ENCODE measurements at places on chromosomes 6 and 20.

- no peak for DNase-seq
These were observed 2.6 kb downstream of the CST3 start for GRCh38 chr20:23634985-23635767.

DNA sequence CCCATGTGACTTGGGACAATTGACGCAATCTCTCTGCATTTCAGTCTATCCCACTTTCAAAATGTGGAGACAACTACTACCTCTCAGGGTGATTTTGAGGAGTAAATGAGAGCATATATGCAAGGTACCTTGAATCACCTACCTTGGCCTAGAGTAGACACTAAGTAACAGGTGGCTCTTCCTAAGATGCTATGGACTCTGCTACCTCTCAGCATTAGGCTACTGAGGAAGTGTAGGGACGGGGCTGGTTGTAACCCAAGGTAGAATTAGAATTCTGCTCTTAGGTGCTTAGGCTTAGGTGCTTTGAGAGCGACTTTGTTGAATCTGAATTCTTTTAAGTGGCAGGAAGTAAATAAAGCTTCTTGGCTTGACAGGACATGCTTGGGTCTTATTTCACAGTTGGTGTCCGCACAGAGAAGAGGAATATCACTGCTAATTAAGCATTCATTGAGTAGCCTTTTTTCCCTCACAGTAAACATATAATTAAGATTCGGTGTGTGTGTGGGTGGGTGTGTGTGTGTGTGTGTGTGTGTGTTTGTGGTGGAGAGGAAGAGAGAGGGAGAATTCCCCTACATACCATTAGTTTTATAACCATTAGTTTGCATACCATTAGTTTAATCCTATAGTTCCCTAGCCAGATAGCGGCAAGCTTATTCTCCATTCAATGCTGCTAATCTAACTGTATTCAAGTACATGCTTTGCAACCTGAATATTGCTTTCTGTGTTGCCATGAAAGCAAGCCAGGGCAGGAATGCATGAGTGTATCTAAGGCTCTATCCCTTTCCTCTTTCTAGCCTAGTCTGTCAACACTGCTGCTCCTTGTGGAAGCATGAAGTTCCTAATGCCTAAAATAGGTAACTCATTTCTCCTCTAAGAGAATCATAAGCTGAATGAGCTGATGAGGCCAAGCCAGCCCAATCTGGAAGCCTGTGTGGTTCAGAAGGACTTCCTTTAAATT, 112.5 kb downstream of the IPCEF1 start:
- no peak for DNase-seq

DNA sequence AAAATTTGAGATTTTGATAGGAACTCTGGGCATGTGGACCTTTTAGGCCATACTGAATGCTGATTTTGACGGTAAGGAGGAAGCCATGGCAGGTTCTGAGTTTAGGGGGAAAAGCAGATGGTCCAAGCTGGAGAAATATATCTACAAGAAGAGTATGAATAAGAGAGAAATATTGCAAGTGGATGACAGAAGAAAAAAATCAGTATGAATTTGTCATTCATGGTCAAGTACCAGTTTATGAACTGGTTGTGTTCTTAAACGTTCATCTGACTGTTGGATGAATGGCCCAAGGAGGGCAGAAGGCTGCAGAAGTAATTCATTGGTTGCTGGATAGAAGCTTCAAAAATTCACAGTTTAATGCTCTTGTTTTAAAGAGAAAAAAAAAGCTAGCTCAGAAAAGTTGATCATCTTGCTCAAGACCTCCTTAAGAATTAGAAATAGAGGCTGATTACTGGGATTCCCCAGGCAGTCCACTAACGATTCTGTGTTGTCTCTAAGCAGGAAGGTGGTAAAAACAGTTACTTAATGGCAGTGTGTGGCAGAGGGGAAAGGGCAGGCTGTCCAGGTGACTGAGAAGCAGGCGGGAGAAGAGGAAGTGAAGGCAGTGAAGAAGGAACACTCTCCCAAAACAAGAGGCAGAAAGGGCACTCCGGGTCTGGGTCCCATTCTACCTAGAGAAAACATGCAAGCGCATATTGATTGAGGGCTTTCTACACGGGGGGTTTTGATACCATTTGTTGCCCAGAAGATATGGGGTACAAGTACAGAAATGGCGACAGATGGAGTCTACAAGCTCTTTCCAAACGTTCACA, 2.0 kb upstream of the DUSP22 start:
- no peak for DNase-seq

- no peak for DNase-seq
These were observed 45.8 kb upstream of the ARID1B start for GRCh38 chr6:156731396-156731795.

DNA sequence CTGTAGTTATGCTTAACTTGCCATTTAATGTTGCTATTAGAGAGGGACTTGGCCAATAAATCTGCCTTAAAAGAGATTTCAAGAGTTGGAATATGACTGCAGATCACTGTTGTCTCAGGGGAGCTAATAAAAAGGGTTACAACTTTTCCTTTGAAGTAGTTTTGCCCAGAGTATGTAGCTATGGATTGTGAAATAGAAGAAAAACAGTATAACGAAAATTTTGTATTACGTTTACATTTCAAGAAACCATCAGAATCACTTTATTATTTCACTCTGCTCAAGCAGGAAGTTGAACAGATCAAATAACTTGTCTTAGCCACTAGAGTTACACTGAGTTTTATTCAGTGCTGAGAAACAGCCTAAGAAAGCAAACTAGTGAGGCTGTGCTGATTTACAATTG, 3.0 kb upstream of the ZSCAN26 start:
- no peak for DNase-seq

GRCh38 chr6:87755708-87756671, 54.0 kb upstream of the AKIRIN2 start:
- no peak for DNase-seq

DNA sequence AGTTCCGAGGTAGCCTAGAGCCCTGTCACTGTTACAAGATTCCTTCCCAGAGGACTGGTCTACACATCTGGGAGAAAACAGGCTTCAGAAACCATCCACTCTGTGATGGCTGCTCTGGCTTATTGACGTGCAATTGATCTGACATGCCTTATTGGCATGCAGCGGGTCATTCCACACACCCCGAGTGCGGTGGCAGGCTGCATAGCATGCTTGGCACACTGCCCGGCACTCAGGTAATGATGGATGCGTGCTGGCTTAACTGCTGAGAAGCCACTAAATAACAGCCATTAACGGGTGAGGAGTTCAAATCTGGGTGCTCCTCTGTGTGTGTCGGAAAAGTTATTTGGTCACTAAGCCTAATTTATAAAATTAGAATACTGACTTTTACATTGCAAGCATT, 67.9 kb upstream of the CDH4 start:
- no peak for DNase-seq

GRCh38 chr20:4102381-4102780, 87.0 kb upstream of the RNF24 start:
- DNase-seq = no peak

DNA sequence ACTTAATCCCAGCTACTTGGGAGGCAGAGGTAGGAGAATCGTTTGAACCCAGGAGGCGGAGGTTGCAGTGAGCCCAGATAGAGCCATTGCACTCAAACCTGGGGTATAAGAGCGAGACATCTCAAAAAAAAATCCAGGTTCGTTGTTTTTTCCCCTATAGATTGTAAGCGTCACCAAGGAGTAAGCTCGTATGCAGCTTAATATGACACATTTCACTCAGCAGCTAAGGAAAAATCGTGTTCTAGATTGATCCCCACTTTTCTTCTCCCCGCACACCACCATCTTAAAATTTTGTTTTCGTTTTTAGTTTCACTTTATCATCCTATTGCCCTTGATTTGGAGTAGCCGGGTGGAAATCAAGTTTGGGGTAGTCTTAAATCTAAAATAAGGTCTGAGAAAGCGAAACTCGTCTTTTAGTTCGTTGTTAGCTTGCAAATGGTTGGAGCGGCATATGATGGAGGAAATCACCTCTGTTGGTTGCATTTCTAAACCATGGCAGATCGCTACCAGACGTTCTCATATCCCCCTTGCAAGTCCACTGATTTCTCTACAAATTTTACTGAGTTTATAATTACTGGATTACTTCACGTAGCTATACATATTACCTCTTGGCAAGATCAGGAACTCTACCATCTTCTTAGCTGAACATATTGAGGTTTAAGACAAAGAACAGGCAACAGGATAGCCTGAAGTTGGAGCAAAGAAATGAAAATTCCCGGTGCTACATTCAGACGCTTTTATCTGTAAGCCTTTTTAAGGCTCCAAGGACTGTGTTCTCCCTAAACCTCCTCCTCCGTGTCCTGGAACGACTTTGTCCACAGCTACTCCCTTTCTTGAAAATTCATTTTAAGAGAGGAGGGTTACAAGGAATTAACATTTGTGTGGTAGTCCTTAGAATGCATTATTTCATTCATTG, 91.1 kb upstream of the BTN3A2 start:
- DNase-seq = no peak

DNA sequence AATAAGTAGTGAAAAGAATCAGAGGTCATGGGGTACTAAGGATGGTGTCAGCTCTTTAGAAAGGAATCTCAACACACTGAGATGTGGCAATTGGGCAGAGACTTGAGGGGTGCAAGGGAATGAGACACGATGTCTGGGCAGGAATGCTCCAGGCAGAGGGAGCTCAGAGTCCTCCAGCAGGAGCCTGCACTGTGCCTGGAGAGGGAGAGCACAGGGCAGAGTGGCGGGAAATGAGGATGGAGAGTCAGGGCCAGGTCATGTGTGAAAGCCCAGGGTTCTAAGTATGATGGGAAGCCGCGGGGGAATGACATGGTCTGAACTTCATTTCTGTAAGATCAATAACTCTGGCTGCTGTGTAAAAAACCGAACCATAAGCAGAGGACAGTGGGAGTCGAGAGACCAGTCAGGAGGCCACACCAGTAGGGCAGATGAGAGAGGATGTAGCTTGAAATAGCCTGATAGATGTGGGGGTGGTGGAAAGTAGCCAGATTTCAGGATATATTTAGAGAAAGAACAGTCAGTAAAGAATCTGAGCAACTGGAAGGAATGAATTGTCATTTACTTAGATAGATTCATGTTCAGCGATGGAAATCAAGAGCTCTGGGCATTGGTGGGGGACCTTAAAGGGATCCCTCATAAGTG, 133.4 kb upstream of the DTNBP1 start:
- DNase-seq = no peak

DNA sequence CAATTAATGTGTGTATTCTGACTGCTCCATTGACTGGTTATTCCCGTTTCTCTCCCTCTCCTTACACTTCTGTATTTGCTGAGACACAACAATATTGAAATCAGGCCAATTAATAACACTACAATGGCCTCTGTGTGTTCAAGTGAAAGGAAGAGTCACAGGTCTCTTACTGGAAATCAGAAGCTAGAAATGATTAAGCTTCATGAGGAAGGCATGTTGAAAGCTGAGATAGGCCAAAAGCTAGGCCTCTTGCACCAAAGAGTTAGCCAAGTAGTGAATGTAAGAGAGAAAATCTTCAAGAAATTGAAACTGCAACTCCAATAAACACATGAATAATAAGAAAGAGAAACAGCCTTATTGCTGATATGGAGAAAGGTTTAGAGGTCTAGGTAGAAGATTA, 489.5 kb upstream of the CITED2 start:
- no peak for DNase-seq
